ENCODE measurements at places on chromosomes 6 and 20.
A peak's percentile ranks its signal among the peaks of the same experiment; 100 is the strongest.

DNA sequence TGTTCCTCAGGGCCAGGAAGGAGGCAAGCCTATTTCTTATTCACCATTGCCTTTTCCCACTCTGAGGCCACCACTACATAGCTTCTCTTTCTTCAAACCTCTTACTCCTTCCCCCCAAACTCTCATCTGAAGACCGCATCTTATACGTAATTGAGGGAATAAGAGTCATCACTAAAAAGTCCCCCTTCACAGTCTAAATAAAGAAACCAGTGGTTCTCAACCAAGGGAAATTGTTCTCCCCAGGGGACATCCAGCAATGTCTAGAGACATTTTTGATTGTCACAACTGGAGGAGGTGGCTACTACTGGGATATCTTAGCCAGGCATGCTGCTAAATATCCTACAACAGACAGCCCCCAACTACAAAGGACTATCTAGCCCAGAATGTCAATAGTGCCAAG, 327.6 kb upstream of the CNR1 start:
- DNase-seq = no peak

DNA sequence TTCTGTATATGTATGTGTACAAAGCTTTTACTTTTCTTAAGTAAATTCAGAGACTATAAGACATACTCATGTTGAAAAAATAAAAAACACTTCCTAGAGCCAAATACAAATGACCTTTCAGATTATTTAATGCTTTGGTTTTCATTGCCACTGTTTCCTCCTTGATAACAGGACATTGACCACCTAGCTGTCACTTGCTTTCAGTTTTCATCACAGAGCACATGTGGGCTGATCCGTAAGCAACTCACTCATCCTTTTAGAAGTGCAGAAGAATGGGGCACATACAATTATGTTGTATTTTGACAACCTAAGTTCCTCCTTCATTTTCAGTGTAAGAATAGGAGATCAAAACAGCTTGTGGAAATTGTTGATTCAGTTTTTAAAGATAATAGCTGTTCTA, 6.2 kb downstream of the ZBTB2 start:
- no peak for DNase-seq

- no peak for DNase-seq
These were observed 66.0 kb downstream of the BLOC1S5 start for GRCh38 chr6:7998103-7998725.

DNA sequence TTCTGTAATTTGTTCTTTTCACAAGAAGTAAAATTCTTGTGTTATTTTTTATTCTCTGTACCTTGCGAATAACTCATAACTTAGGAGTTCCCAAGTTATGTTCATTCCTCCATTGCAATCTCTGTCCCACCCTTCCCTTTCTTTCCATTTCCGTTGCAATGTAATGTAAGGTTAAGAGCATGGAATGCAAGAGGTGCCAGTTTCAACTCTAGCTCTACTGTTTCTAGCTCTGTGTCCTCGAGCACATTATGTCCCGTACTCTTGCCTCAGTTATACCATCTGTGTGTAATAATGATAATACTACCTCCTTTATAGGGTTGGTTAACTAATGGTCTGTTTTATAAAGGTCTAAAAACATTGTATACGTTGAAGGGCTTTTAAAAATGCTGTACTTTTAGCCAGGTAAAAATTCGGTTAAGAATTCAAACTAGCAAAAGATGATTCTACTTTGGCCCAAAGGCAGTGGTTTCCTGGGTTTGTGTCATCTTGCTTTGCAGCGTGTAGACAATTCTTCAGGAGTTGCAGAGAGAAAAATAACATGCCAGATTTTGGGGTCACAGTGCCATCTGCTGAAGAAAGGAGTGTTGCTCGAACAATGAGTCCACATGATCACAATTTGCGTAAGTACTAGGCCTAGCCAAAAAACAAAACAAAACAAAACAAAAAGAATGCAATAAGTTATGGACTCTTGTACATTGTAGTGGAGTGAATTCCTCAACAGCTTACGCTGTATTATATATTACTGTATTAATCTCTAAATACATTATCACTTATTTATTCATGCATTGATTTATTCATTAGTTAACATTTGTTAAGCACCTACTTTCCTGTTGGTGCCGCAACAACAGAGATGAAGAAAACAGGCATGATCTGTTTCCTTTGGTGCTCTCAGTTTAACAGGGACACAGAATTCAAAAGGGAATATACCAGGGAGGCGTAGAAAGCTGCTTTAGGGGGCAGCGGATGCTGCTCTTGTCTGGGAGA, 10.0 kb upstream of the PFDN4 start:
- no peak for DNase-seq

- DNase-seq = no peak
These were observed 6.5 kb downstream of the MDGA1 start for GRCh38 chr6:37690964-37691735.

DNA sequence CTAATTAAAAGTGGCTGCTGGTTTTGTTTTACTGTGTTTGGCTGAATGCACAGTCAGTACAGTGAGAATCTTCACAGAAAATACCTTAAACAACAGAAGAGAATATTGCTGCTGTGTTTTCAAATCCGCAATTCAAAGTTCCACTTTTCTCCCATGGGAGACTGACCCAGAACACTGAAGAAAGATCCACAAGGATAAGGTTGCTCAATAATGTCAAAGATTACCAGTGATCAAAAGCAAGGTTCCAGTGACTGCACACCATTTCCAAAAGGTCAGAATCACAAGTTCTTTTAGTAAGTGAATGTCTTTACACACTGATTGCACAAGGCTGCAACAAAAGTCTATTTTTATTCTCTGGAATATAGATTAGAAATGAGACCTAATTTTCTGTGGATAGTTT, 82.3 kb downstream of the EPHA7 start:
- DNase-seq = no peak

DNA sequence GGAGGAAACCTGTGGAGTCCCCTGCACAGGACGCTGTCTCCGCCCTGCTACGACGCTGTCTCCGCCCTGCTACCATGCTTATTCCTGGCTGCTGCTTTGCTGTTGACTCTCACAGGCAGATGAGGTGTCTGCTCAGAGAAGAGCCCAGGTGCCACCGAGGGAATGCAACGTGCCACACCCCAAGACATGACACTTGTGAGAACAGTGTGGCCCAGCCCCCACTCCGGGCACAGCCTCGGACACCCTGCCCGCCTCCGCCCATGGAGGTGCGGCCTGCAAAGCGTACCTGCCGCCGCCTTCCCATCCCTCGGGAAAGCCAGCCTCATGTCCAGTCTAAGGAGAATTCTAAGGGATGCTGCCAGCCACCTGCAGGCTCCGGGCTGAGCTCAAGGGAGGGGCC, 15.6 kb upstream of the MRGBP start:
- no peak for DNase-seq

GRCh38 chr20:38057351-38057972, 23.9 kb downstream of the RPRD1B start:
- peak; percentile 84 for DNase-seq

DNA sequence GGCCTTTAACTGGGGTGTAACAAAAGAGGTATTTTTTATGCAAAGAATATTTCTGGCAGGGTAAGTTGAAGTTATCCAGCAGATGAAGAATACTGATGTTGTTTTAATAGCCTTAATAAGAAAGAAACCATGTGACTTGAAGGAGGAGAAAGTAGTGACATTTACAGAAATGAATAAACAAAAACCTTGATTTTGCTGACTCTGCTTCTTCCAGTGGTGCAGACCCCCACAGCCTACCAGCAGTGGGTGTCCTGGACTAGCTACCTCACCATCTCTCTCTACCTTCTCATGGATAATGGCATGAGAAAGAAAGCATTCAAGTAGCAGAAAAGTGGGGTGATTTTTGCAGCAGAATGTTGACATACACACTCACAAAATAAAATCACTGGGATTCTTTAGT, 162.6 kb upstream of the RNF217 start:
- no peak for DNase-seq

Measured in activated T-cell treated with anti-CD3 and anti-CD28 coated beads, Interleukin-2, amount 50 U/mL, for 48 hours (primary cell).